ENCODE measurements at places on chromosomes 2 and 18. TPM values are rescaled to one million over a fixed set of nuclear protein-coding genes. Genes with fewer than 3 reads are reported as not detected.

GRCh38 chr18:26941584-26941983 lies 76.1 kb upstream of the AQP4 start:
- ATAC-seq = no peak

GRCh38 chr2:86686905-86687304 lies 33.2 kb upstream of the RMND5A start:
- ATAC-seq = no peak

DNA sequence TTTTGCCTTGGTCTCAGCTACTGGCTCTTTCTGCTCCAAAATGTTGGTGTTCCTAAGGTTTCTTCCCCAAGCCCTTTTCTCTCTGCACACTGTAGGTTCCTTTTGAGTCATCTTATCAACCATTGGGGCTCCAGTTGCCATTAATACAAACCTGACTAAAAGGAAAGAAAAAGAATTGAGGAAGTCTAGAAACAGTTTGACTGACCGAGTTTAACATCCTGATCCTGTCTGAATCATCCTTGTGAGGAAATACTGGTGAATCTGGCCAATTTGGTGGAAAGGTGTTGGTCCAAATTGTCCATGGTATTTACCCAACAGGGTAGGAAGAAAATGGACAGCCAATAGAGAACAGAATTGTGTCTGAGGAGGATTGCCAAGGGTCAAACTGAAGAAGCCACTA lies 38.3 kb downstream of the CRYGD start:
- no peak for ATAC-seq

GRCh38 chr2:162317861-162318327 lies 590 bp downstream of the IFIH1 start:
- peak; percentile 38 for ATAC-seq

- no peak for ATAC-seq
These were observed 61.3 kb downstream of the CYBRD1 start for GRCh38 chr2:171583566-171583965.

- ATAC-seq = peak; percentile 15
These were observed 22.3 kb upstream of the TYMS start for GRCh38 chr18:635171-635570.

DNA sequence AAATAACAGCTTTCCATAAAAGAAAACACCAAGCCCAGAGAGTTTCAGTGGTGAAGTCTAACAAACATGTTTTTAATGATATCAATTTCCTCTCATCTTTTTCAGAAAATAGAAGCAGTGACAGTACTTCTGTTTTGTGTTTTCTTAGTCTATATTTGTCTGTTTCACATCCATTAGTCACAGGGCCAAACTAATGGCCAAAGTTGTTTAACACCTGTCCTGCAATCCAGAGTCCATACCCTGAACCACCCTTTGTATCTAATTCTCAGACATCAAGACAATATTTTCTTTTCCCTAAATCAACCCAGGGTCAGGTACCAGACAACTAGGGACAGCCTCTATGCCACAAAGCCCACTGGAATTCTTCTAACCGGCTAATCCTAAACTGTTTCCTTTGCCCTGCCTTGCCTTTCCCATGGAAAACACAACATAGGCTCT lies 25.9 kb downstream of the TMSB10 start:
- no peak for ATAC-seq

GRCh38 chr2:55498582-55498981 lies 20.9 kb upstream of the CFAP36 start:
- no peak for ATAC-seq

DNA sequence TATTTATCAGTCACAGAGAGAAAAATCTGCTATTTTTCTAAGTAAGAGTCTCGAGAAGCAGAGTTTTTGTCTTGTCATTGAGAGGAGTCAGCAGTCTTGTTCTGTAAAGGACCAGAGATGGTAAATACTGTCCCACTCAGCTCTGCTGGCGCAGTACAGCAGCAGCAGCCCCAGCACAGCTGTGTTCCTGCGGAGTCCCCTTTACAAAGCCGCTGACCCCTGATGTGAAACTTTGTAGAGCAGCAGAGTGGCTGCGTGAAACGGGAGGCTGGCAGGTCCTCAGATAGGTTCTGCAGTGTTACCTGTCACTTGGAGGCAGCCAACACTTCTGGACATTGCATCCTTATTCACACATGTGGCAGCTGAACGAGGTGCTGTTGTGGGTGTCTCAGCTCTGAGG lies 45.2 kb downstream of the TMEM185B start:
- ATAC-seq = no peak

DNA sequence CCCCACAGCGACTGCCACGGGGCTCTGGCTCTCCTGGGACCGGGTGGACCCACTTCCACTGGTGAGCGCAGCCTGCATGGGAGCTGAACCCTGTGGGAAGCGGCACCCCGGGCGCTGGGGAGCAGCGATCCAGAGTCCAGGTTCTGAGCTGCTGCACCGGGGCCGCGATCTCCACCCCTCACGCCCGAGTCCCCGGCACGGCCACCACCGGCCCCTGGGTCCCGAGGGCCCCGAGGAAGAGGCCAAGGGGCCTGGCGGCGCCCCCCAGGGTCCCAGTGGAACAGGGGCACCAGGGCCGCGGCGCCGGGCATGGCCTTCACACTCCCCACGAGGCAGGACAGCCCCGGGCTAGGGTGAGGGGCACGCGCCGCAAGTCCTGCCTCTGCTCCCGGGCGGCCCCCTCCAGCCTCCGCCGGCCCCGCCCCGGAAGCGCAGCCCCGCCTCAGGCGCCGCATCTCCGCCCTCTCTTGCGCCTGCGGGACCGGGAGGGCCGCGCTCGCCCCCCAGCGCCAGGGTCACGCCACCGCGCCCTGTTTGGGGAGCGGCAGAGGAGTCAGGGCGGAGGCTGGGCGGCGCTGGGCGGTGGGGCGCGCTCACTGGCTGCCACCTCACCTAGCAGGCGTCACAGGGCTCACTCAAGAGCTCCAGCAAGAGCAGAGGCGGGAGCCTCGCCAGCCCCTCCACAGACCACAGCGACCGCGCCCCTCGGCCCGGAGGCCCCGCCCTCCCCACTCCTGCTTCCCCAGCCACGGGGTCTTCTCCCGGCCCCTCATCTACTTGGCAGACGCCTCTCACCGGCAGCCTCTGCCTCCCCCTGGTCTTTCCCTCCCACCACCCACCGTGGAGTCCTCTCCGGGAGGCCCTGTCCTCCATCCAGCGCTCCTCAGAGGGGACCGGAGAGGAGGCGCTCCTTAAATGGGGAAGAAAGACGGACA lies 26.8 kb downstream of the THAP4 start:
- peak; percentile 99 for ATAC-seq

The LRATD1 gene
- 74.7 TPM for total RNA-seq

The SPP2 gene
- total RNA-seq = not detected

The POU3F3 gene
- total RNA-seq = not detected

The CLIP4 gene
- total RNA-seq = 35.1 TPM
